ENCODE measurements at places on chromosomes 5 and 9.

DNA sequence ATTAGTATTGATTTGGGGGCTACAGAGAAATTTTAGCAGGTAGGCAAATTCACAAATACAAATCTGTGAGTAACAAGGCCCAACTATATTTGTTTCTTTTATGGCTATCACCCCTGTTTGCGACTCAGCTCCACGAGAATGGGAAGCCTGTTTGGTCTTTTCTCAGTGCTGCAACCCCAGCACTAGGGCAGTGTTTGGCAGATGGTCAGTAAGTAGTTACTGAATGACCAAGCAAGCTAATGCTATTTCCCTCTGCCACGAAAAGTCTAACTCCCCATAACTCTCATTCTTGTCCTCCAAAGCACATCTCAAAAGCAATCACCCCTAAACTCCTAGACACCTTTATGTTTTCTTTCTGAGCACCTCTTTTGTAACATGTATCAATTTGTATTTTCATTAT is 245.6 kb downstream of the DNAH5 start:
- DNase-seq: no peak

- DNase-seq: no peak
Measured at GRCh38 chr5:39005566-39006232, 68.5 kb downstream of the RICTOR start.

GRCh38 chr5:135546101-135546500 is 10.3 kb upstream of the NEUROG1 start:
- DNase-seq: no peak

DNA sequence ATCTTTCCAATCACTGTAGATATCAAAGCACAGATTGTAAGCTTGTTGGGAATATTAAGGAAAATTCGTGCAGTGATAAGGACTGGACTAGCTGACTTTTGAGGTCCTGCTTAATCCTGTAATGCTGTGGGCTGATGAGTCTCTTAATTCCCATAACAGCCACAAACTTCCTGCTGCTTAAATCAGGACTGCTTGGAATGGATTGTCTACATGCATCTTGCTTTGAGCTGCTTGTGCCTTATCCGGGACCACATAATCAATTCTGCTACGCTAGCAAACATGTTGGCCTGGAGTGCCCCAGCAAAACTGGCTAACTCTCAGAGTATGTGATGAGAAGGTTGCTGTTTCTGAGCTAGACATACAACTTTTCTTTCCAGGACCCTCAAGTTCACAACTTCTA is 79.6 kb downstream of the SNCAIP start:
- DNase-seq: no peak

DNA sequence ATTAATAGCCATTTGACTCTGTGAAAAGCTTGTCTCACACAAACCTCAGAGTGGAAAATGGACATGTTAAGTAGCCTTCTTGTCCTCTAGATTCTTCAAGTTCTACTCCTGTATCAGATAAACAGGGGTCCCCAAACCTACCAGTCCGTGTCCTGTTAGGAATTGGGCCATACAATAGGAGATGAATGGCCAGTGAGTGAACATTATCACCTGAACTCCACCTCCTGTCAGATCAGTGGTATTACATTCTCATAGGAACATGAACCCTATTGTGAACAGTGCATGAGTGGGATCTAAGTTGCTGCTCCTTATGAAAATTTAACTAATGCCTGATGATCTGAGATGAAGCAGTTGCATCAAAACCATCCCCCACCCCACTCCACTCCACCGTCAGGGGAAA is 136.3 kb downstream of the TMEM232 start:
- DNase-seq: no peak

DNA sequence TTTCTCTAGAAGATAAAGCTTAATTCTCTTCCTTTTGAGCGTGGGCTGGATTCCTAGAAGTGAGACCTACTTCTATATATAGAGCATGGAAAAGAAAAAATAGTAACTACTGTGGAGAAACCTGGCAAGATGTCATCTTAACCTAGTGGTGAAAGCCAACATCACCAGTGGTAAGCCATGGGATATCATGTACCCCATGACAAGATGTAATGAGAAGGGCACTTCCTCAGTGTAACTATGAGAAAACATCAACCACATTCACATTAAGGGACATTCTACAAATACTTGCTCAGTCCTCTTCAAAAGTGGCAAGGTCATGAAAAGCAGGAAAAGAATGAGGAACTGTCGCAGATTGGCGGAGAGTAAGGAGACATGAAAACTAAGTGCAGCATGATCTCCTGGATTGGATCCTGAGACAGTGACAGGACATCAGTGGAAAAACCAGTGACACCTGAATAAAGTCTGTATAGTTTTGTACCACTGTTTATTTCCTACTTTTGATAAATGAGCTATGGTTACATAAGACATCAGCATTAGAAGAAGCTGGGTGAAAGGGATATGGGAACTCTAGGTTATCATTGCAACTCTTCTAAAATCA is 65.4 kb downstream of the PRRC1 start:
- DNase-seq: no peak

- DNase-seq: no peak
Measured at GRCh38 chr5:32297181-32298058, 15.3 kb downstream of the MTMR12 start.

DNA sequence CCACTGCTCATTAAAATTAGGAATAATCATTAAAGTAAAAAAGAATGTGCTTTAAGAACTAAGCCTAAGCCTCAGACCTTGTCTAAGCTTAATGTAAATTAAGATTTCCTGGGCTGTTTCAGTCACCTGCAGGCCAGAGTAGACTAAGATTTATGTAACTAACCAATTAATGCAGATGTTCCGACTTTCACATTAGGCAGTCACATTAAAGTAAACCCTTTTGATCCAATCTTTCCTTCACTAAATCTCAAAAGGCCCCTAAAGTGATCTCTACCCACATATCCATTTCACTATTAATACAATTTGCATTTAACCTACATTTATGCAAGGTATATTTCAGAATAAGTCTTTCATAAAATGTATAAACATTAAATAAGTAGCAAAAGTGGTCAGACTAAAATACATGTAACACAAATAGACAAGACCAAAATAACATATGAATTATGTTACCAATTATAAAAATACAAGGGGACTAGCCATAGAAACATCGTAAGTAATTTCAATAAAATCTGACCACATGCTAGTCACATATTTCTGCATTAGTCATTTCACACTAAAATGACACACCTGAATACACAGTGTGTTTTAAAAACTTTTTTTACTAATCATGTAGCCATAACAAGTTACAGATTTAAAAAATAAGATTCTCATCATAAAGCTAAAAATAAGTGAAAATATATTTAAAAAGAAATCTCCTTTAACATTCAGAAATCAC is 7.7 kb downstream of the NR3C1 start:
- DNase-seq: no peak

GRCh38 chr5:141633871-141634561 is 2.6 kb downstream of the HDAC3 start:
- no peak for DNase-seq

GRCh38 chr9:125633116-125633745 is 73.8 kb downstream of the MAPKAP1 start:
- no peak for DNase-seq

GRCh38 chr9:108270051-108270450 is 585.7 kb downstream of the ACTL7B start:
- DNase-seq: no peak

DNA sequence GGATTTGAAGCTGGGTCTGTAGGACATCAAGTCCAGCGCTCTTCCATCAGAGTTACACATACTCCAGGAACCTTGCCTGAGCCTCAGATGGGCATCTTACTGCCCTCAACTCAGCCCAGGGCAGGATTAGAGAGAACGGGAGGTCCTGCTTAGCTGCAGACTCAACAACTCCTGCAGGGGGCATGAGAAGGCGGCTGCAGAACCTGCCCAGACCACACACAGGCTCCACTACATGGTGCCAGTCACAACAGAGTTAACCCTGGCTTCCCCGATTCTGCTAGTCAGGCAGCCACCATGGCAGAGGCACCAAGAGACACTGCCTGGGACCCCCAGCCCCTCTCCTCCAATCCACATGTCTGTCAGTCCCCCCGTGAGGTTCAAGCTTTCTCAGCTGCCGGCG is 23.9 kb upstream of the CPLX2 start:
- no peak for DNase-seq

GRCh38 chr5:151958111-151958510 is 33.5 kb upstream of the GLRA1 start:
- DNase-seq: no peak

DNA sequence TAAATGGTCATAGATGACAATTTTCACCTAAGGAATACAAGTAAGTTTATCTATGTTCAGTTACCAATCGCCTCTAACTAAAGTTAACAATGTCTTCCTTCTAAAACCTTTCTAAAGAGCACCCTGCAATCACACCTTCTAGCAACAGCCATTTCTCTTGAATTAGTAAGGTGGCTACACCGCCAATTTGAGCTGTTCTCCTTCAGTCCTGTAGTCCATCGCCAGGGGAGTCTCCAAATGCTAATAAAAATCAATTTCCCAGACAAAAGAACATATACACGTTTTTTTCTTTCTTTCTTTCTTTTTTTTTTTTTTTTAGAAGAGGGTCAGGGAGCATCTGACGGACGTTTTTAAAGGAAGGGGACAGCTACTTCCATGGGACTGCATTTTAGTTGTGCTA is 729 bp upstream of the RORB start:
- no peak for DNase-seq

- DNase-seq: no peak
Measured at GRCh38 chr9:27870404-27870803, 297.1 kb upstream of the C9orf72 start.

Data from activated CD8-positive, alpha-beta memory T cell treated with anti-CD3 and anti-CD28 coated beads for 4 hours (primary cell).